ENCODE measurements at places on chromosomes 5 and 9. TPM values are rescaled to one million over a fixed set of nuclear protein-coding genes. Genes with fewer than 3 reads are reported as not detected.

The CTXN3 gene
- 1.0 TPM for total RNA-seq

The TMEM171 gene
- not detected for total RNA-seq

The PCDHB8 gene
- 1.6 TPM for total RNA-seq

The FOXD4L3 gene
- total RNA-seq = not detected

The CCDC183 gene
- total RNA-seq = 1.0 TPM

The HNRNPH1 gene
- 430 TPM for total RNA-seq

The SPINK1 gene
- total RNA-seq = not detected
